ENCODE measurements at places on chromosomes 2 and 18.

- no peak for DNase-seq
Measured at GRCh38 chr2:60498816-60499429, 54.5 kb downstream of the BCL11A start.

GRCh38 chr18:43789234-43790000, 512.1 kb upstream of the SYT4 start:
- DNase-seq, result peak; percentile 34

- DNase-seq, result no peak
Measured at GRCh38 chr2:130966775-130967490, 126.3 kb downstream of the FAM168B start.

- no peak for DNase-seq
Measured at GRCh38 chr2:40642726-40643125, 190.8 kb upstream of the SLC8A1 start.
